ENCODE measurements at places on chromosomes 13 and 19.
A peak's percentile ranks its signal among the peaks of the same experiment; 100 is the strongest.

- DNase-seq: no peak
These were observed 84.4 kb upstream of the KCTD15 start for GRCh38 chr19:33712268-33712667.

DNA sequence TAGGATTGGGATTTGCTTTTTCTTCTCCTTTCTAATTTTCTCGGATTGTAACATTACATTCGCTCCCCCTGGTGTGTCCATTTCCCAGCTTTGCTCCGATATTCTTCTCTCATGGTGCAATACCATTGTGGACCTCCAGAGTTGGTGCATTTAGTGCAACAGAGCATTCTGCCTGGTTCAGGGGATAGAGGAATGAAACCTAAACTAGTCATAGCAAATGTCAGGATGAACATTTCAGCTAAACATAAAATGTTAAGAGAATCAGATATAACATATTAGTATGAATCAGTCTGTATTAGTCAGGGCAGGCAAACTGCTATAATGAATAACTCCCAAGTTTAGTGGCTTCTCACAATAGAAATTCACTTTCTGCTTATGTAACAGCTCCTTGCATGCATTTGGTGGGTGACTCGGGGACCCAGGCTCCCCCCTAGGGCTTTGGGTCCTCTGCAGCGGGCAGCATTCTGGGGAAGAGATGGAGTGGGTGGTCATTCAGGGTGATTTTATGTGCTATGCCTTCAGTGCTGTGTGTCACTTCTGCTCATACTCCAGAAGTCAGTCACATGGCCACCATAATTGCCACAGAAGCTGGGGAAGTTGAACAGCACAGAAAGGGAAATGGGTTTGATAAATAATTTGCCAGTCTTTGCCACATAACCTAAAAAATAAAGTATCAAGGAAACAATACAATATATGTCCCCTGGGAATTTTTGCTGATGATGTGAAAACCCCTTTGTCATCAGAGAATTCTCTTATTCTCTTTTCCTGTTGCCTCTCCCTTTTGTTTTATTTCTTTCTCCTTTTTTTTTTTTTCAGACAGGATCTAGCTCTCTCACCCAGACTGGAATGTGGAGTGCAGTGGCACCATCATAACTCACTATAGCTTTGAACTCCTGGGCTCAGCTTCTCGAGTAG, 111.0 kb downstream of the HSPH1 start:
- DNase-seq: no peak

DNA sequence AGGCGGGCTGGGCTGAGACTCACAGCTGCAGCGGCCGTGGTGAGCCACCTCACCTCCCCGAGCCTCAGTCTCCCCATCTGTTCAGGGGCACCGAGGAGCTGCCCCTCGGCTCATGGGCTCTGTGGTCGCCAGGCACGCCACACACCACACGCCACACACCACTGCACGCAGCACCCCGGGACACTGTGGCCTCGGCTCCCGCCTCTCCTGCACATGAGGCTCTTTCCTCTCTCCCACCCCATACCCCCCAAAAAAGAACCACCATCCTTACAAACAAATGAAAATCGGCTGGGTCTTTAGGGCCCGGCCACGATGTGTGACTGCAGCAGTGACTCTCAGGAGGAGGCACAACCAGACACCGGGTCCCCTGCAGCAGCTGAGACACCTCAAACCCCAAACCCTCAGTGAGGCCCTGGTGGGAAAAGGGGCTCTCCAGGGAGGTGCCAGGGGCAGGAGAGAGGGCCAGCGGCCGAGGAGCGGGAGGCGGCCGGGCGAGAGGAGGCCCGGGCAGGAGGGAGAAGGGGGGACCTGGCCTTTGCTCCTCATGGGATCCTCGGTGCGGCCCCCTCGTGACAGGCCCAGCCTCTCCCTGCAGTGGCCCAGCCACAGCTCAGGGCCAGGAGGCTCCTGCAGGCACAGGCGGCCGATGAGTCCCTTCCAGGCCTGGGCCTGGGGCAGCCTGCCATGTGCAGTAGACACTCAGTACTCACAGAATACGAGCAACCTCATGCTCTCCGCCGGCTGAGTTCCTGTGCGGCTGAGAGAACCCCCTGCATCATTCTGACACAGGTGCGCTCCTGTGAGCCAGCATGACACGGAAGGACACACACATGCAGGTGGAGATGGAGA, 66.3 kb downstream of the RASA3 start:
- DNase-seq: peak; percentile 73

GRCh38 chr13:72113076-72113475, 246.1 kb upstream of the DACH1 start:
- DNase-seq: no peak

DNA sequence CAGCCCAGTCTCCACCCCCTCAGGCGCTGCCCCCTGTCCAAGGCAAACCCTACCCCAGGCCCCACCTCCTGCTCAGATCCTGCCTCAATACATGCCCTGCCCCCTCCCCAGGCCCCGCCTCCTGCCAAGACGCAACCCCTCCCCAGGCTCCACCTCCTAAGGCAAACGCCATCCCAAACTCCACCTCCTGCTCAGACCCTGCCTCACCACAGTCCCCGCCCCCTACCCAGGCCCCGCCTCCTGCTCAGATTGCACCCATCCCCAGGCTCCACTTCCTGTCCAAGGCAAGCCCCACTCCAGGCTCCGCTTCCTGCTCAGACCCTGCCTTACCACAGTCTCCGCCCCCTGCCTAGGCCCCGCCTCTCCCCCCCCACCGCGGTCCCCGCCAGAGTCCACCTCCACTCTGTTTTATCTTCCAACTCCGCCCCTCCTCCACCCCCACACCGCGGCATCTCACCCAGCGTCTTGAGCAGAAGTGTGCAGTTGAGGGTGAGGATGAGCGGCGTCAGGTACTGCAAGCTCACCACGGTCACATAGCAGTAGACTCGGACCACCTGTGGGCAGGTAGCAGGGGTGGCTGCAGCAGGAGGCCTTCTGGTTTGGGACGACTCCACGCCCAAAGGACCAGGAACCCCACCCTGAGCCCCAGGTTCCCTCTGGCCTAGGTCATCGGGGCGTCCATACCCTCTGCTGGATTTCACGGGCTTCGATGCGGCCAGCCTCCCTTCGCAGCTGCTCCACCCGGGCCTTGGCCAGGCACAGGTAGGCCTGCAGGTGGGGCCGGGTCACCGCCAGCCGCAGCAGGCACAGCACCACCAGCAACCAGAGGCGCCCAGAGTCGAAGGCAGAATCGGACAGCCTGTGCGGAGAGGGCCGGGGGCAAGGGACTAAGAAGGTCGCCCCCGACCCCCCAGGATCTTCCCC, 17.7 kb downstream of the TMEM161A start:
- peak; percentile 43 for DNase-seq

DNA sequence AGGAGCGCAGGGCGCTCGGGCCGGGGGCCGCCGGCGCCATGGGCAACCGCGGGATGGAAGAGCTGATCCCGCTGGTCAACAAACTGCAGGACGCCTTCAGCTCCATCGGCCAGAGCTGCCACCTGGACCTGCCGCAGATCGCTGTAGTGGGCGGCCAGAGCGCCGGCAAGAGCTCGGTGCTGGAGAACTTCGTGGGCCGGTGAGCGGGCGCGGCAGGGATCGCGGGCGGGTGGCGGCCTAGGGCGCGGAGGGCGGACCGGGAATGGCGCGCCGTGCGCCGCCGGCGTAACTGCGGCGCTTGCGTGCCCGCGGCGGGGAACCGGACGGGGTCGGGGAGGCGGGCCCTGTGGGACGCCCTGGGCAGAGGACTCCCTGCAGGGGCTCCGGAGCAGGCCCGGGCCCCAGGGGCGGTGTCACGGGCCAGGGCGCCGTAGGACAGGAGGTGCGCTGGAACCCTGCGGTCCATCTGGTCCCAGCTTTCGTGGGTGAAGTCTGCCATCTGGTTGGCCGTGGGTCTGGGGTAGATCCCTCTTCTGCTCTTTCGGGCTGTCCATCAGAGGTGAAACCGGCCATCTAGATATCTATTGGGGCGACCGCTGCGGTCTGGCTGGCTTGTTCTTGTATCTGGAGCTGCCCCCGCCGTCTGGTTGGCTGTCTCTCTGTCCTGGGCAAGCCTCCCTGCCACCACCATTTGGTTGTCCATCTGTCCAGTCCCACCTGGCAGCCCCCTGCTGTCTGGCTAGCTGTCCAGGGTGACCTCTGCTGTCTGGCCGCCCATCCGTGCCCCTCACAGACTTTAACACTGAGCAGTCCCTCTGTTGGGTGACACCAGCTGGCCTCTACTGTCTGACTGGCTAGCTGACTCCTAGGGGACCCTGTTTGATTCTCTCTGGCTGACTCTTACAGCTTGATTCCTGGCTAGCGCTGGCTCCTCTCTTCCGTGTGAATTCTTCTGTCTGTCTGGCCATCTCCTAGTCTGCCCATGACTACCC, 622 bp downstream of the DNM2 start:
- peak; percentile 68 for DNase-seq

DNA sequence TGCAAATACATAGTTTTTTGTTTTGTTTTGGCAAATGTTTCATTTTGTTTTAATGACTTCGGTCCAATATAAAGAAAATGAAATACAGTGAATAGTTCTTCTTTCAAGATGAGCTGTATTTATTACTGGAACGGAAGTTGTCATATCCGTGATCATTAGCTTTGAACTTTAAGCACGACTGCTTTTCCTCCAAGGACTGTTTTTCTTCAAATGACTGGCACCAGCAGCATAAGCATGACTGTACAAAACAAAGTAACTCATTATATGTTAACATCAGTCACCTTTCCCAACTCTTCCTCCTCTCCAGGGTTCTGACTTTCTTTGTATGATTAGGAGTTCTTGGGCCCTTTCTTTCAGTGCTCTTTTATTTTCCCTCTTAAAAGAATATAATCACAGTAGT, 20.5 kb downstream of the EDNRB start:
- peak; percentile 84 for DNase-seq

DNA sequence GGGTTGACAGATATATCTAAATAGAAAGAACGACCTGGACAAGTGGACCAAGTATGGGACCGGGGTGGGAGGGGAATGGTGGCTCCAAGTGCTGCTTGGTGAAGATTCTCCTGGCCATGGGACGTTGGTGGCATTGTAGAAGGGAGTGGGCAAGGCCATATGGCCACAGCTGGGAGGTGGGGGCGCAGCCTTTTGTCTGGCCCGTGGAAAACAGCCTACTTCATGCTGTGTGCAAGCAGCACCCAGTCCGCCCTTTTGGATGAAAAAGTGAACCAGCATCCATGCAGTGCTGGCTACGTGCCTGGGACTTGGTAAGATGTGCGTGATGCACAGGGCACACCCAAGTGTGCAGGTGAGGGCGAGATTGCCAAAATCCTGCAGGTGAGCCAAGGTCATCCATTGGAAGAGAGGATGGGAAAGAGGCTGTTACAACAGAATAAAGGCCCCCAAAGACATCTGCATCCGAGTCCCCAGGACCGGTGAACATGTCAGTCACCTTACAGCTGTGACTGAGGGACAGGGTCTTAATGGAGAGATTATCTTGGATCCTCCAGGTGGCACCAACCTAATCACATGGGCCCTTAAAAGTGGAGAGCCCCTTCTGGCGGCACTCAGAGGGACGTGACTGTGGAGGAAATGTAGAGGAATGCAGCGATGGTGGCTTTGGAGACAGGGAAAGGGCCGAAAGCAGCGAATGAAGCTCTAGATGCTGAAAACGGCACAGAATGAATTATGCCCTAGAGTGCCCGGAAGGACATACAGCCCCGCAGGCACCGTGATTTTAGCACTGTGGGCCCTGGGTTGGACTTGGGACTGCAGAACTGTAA, 40.8 kb downstream of the TEX29 start:
- DNase-seq: no peak

DNA sequence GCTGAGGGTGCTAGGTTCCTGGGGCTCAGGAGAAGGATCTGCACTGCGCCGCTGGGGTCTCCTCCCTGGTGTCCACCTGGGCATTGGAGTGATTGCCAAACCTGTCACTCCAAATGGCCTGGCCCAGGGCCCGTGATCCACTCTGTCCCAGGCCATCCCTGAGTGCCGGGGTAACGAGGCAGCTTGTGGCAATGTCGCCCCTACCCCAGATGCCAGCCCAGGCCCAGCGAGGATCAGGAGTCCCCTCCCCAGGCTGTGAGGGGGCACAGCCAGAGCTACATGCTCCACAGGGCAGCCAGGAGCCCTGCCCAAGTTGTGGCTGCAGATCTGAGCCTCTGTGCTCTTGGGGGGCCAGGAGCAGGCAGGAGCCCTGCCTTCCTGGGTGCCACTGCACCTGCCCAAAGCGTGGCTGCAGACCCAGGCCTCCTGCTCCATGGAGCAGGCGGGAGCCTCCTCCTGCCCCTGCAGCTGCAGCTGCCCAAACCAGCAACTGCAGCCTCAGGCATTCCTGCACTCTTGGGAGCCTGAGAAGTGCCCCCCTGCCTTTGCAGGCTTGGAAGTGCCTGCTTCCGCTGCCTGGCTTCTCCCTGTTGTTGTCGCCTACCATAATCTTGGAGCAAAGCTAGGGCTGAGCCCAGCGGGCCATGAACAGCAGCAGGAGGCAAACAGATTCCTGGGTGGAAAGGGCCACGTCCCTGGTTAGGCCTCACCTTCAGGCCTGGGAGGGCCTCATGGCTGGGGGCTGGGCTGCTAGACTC, 4.6 kb downstream of the IGFL4 start:
- DNase-seq: no peak

GRCh38 chr19:28694812-28695211, 518.1 kb downstream of the UQCRFS1 start:
- DNase-seq: no peak

DNA sequence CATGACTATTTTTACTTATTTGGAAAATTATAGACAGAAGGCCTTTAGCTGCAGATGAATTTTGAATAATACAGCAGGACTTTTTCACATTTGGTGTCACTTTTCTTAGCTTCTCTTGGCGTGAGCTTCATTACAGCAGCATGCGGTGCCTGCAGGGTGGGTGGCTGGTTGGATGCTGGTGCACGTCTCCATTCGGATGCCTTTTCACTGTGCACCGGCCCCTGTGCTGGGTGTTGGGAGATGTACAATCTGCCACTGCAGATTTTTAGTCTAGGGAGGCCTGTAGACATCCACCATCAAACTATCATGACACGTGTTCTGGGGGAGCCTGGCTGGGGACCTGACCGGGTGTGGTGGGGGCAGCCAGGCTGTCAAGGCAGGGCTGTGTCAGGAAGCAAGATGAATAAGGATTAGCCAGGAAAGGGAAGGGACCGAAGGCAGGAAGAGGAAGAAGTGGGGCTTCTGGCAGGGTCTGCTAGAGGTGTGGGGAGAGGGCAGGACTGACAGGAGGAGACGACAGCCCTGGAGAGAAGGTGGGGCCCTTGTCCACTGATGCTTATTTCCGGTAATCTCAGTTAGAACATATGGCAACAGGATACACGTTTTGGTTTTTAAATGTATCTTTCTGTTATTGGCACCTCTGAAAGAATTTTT, 88.8 kb downstream of the ARHGEF7 start:
- peak; percentile 39 for DNase-seq

- peak; percentile 56 for DNase-seq
These were observed 379.4 kb downstream of the KLF12 start for GRCh38 chr13:73754727-73755292.
